Activated naive CD4-positive, alpha-beta T cell (primary cell): ENCODE measurements at places on chromosomes 13 and 19.

DNA sequence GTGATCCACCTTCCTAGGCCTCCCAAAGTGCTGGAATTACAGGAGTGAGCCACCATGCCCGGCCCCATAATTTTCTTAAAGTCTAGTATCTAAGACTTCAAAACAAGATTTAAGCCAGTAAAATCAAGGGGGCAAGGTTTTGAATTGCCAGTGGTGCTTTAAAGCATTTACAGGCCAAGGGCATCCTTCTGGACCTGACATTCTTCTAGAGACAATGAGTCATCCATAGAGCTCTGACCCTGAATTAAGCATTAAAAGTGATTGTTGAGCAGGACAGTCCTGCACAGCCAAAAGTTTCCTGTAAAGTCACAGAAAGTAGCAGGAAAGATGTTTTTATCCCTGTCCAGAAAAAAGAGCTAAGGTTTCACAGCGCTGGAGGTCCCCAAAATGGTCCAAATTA is 50.9 kb upstream of the ATP12A start:
- DNase-seq, result no peak

GRCh38 chr19:2699413-2700140 is 2.9 kb downstream of the GNG7 start:
- DNase-seq, result no peak

DNA sequence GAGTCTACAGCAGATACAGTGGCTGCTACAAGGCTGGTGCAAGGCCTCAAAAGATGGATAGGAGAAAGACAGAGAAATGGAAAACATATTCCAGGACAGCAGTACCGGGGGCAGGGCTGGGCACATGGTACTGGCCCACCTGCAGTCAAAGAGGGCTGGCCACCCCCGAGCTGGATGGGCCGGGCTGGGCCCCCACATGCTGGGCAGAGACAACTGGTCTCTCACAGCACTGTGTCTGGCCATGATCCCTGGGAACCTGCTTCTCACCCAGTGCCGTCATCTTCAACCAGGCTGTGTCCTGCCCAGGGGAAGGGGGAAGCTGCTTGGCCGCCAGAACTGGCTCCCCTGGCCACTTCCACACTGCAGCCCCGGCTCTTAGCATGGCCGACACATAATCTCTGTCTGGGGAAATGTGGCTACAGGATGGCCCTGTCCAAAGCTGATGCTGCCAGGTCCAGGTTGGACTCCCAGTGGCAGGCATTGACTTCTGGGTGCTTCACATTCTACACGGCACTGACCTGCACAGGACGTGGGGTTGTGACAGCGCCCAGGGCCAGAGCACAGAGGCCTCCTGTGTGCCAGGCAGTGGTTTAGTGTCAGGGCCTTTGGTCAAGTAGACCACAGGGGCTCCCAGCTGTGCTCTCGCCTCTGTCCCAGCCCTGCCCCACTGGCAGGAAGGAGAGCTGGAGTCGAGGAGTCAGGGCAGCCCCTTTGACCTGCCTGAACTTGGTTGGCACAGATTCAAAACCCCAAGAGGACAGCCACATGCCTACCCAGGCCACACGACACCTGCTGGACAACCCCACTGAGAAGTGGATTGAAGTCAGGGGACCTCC is 21.7 kb downstream of the PEPD start:
- DNase-seq, result no peak

GRCh38 chr13:31675440-31675953 is 63.8 kb upstream of the RXFP2 start:
- no peak for DNase-seq

DNA sequence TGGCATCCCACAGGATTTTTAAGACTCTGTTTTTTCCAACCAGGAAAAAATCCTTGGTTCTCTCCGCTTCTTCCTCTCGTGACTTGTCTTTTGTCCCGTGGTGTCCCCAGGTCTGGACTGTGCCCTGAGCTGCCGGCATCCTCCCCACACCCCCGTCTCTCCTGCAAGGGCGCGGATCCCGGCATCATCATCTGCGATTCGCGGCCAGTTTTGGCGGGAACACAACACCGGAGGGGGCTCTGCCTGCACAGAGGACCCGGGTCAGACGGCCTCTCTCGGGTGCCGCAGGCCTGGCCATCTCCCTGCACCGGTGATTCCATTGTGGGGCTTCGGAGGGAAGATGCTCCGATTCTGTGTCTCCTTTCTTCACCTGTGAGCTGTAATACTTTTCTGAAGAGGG is 18.8 kb upstream of the GAS6 start:
- no peak for DNase-seq

DNA sequence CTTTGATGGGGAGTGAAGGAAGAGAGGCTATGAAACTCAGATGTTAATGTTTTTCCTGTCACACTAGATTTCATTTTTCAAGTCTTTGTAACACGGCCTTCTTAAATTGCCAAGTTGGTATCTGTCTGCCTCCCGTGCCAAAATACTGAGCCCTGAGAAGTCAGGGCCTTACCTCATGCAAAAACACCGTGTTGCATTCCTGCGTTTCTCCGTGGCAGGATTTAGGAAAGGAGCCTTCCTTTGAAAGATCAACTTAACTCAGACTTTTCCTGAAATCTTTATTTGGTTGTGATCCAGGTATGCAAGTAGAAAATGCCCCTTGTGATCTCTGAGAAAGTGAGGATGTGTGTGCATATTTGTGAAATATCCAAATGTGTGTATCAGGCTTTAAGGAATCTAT is 1291.0 kb upstream of the SLC10A2 start:
- no peak for DNase-seq

GRCh38 chr19:56917998-56918397 is 77.5 kb upstream of the PEG3 start:
- DNase-seq, result no peak

- no peak for DNase-seq
Observed at GRCh38 chr13:86856991-86857390, 814.2 kb upstream of the SLITRK5 start.

DNA sequence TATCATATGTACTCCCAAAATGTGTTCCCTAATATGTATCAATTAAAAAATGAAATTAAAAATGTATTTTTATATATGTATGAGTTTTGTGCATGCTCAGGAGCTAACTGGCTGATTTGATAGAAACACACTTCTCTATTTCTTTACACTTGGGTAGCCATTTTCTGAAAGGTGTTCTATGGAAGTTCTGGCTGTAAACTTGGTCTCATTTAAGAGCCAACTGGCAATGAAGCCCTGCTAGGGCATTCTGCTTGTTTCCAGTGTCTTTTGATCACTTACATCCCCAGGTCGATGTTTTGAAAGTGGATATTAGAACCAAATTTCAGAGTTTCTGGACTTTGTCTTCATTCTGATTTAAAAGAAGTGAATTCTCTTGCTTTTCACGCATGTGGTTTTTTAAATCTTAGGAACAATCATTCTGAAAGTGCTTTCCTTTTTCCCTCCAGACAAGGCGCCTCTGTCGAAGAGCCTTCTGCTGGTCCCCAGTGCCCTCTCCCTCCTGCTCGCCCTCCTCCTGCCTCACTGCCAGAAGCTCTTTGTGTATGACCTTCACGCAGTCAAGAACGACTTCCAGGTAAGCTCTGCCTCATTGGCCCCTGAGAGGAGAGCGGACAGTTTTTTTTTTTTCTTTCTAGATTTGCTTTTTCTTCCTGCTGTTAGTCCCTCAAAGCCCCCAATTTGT is 20.1 kb downstream of the GPR18 start:
- DNase-seq, result no peak

GRCh38 chr19:58563034-58563573 is 4.7 kb upstream of the UBE2M start:
- no peak for DNase-seq

DNA sequence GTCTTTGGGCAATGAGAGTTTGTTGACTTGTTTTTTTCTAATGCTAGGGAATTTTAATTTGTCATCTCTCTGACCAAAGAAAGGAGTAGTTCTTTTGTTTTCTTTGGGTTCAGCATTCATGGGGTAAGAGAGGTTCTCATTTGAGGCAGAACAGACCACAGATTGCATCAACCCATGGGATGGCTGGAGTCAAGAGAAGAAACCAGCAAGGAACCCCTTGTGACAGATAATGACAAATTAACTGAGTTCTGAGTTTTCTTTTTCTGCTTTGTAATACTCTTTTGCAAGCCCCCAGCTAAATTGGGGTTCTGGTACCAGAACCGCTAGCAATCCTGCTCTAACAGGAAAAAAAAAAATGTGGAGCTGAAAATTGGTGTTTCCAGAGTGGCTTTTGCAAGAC is 864.1 kb downstream of the DIAPH3 start:
- DNase-seq, result no peak

DNA sequence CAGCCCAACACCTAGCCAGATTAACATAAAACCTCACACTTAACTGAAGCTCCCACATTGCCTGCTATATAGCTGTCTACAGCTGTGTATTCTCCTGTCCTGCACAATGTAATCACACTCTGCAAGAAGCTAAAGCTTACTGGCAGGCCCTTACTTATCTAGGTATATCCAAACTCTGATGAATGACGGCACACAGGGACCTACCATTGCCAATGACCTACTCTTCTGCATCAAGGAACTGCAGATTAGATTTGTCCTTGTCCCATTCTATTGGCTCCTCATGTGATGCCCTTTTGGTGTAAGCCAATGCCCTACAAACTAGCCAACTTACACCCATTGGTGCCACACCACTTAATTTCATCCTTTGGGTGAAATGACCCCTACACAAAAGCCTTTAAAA is 26.4 kb downstream of the ZNF45 start:
- no peak for DNase-seq

DNA sequence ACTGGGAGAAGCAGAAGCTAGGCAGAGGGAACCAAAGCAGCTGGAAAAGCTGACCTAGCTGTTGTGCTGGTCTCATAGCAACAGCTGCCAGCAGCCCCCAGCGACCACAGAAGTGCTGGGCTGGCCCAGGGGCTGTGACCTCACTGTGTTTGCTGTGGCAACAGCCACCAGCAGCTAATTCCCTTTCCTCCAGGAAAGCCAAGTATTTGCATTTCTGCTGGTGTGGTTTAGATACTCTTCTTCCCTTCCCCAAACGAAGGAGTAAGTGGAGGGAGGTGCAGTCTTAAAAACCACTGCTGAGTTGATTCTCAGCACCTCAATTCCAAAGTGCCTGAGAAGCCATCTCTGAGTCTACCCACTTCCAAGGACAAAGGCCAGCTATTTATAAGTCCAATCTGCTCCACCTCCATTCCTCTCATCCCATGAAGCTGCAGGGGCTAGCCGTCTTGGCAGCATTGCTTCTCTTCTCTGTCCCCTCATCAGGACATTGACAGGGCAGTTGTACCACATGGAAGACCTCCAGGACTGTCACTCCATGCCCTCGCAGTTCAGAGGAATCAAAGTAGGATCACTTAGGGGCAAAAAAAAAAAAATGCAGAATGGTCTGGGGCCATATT is 11.5 kb upstream of the CCDC97 start:
- no peak for DNase-seq

DNA sequence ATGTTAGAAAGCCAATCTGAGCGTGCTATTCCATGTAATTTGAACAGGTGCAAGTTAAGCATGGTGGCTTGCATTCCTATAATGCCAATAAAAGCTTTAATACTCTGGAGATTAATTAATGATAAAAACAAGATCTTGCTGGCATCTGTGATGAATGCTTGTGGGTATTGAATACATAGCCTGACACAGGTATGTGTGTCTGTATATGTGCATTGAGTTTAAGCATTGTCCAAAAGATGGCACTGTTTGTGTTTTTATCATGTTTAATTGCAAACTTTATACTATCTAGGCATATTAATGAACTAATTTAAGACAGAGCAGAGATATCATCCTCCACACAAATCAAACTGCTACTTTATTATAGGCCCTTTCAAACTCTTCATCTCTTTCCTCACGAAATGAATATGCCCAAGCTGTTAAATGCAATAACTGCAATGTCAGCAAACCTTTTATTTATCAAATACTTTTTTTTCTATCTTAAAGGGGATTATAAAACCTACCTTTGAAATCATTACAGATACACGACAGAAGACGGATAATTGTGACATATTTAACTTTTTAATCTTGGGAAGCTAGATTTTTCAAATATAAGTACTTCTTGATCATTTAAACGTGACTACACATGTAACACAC is 86.5 kb downstream of the TNFSF11 start:
- DNase-seq, result no peak

DNA sequence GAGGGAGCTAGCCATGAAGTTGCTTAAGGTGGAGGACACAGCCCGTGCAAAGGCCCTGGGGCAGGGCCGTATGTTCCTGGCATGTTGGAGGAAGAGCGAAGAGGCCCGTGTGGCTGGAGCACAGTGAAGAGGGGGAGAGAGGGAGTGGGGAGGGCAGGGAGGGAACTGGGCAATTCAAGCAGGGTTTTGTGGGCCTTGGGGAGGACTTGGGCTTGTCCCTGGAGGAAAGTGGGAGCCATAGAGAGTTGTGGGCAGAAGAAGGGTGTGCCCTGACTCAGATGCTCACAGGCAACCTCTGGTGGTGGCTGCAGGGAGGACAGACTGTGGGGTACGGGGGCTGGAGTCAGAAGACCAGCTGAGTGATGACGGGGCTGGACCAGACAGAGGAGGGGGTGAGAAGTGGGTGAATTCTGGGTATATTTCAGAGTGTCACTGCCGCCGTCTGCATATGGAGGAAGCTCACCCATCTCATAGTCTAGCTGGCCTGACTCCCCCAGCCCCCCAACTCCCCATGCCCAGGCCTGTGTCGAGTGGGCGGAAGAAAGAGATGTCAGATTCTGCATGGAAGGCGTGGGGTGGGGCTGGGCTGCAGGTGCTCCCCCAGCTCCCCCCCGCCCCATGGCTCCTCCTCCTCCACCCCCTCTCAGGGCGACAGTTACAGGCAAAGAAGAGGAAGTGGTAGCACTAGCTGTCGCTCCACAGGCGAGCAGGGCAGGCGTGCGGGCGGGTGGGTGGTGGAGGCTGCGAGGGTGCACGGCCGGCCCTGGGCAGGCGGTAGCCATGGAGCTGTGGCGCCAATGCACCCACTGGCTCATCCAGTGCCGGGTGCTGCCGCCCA is at the start of gene VAV1:
Gene VAV1, plus strand, starts transcription at position 681 of the 838 bp plus-strand sequence. Its CDS starts 100 bp downstream, at position 781.
- DNase-seq, result peak; percentile 15

DNA sequence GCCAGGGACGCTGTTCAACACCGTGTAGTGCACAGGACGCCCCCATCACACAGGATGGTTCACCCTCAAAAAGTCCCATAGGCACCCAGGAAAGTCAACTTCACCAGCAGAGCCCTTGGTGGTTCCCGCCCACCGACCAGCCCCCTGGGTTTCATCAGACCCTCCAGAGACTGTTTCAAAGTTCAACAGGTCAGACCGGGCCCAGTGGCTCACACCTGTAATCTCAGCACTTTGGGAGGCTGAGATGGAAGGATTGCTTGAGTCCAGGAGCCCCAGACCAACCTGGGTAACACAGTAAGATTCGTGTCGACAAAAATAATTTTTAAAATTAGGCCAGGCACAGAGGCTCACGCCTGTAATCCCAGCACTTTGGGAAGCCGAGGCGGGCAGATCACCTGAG is 61.0 kb downstream of the MYO9B start:
- no peak for DNase-seq

DNA sequence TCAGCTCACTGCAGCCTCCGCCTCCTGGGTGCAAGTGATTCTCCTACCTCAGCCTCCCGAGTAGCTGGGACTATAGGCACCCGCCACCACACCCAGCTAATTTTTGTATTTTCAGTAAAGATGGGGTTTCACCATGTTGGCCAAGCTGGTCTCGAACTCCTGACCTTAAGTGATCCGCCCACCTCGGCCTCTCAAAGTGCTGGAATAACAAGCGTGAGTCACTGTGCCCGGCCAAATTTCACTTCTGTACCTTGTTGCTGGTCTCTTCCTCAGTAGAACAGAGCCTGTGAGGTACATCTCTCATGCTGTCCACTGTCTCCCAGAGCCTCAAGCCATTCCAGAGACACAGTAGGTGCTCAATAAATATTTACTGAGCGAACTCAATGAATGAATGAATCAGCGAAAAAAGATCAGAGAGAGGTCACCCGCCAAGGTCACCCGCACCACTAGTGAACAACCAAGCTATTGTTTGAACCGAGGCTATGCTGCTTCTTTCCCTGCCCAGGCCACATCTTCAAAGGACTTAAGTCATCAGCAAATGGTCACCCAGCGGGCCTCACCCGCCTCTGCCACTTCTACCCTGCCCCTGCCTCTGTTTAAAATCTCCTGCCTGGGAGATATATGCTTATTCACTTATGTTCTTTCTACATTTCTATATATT is 9.3 kb downstream of the TMEM143 start:
- no peak for DNase-seq
